ENCODE measurements at places on chromosomes 3 and 15.

- peak; percentile 80 for DNase-seq
These were observed 1.4 kb downstream of the FURIN start for GRCh38 chr15:90869601-90870353.

DNA sequence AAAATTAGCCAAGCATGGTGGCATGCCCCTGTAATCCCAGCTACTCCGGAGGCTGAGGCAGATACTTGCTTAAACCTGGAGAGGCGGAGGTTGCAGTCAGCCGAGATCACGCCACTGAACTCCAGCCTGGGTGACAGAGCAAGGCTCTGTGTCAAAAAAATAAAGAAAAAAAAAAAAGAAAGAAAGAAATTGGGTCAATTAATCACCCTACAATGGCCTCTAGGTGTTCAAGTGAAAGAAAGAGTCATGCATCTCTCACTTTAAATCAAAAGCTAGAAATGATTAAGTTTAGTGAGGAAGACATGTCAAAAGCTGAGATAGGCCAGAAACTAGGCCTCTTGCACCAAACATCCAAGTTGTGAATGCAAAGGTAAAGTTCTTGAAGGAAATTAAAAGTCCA, 44.9 kb upstream of the GSK3B start:
- DNase-seq = no peak

DNA sequence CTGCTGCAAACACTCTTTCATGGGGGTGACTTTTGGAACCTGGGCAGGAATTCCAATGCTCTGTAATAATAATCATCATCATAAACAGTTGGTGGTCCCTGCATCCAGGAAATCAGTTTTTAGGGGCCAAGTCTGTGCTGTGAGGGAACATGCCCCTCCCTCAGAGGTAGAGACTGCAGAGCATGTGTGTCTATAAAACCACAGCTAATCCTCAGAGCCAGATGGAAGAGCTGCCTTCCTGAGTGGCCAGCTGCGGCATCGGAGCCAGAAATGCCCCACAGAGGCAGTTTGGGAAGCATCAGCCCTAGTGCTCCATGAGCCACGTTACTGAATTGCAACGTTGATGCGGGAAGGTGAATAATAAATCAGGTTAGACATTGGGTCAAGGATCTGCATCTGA, 12.9 kb upstream of the TPM1 start:
- DNase-seq = no peak

DNA sequence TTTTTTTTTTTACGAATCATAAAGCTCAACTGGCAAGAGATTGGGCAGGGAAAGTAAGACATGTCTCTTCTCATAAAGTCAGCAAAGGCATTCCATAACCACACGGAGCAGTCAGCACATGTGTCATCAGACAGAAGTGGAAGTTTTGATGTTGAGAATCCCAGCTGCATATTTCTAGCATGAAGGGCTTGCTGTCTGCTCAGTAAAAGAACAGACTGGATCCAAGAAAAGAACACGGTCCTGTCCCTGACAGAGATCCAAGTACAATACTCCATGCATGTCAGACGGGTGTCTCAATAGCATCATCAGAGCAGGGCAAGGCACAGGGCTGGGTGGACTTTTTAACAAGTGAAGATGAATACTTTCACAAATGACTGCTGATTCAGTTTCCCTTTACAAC, 38.2 kb downstream of the ABI3BP start:
- peak; percentile 14 for DNase-seq

DNA sequence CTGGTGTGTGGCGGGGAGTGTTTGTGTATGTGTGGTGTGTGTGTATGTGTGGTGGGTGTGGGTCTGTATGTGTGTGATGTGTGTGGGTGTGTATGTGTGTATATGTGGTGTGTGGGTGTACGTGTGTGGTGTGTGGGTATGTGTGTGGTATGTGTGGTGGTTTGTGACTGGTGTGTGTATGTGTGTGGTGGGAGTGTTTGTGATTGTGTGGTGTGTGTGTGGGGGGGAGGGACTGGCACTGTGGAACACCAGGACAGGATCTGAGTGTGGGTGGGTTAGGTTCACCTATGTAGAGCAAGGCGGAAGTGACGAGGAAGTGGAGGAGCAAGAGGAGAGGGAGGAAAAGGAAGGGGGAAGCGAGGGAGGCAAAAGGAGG, 510.8 kb downstream of the SHQ1 start:
- no peak for DNase-seq

DNA sequence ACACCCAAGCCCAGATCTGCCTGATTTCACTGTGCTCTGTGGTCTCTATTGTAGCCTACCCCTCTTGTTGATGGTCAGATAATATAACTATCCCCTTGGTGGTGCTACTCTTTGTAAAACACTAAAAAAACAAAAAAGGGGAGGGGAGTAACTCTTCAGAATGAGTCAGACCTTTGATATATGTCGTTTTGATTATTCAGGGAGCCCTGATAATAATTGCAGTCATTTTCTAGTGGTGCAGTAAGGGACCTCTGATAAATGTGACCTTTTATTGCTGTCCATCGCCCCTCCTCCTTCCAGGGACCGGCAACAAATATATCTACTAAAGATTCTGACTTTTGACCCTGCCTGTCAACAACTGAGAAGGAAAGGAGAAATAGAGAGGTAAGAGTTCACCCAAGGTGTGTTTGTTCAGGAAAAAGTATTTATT, 45.1 kb upstream of the MAGI1 start:
- DNase-seq = no peak

DNA sequence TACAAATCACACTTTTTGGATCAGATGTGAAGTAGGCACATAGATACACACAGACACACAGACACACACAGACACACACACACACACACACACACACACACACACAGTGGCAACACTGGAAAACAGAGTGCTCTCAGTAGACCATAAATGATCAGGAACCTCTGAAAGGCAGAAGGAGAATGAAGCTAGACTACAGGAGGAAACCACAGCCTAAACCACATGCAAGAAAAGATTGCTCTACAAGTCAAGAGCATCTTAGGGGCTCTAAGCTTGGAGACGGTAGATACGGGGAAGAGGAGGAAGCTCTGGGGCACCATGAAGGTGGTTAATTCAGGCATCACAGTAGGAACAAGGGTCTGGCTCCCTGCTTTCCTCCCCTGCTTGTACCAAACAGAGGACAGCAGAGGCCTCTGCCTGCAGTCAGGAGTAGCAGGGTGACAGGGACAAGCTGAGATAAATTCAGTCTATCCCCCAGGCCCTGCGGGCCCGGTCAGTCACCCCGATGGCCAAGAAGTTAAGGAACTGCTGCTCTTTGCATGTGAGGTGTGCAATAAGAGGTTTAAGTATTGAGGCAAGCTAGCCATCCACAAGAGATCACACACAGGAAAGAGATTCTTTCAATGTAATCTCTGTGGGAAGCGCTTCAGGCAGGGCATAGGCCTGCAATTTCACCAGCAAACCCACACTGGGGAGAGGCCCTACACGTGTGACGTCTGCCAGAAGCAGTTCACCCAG, 23.5 kb upstream of the ARPIN start:
- no peak for DNase-seq

GRCh38 chr15:62625429-62626033, 417.0 kb upstream of the TPM1 start:
- no peak for DNase-seq

DNA sequence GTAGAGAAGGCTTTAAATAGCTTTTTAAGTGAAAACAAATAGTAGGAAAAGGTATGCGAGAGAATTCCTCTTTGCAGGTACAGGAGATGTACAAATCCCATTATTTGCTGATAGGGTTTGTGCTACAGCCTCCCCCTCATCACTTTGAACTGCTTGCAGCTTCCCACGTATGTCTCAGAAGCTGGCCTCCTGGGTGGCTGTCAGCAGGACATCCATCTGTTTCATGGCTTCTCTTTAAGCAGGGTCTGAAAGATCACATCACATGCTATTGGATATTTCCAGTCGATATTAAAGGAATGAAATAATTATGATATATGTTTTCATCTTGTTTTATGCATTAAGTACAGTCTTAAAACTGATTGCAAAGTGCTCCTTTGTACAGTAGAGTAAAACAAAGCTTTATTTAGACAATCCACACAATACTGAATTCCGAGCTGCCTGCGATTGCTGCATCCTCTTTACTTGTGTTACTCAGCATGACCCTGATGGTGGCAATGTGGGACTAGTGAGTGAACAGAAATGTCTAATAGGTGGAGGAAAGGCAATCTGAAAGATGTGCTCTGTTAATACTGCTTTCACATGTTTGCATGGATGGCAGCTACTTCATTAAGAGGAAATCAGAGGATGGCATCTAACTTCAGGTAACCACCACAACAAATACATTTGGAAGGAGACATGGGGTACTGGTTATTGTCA, 930.6 kb upstream of the SEMA6D start:
- no peak for DNase-seq

DNA sequence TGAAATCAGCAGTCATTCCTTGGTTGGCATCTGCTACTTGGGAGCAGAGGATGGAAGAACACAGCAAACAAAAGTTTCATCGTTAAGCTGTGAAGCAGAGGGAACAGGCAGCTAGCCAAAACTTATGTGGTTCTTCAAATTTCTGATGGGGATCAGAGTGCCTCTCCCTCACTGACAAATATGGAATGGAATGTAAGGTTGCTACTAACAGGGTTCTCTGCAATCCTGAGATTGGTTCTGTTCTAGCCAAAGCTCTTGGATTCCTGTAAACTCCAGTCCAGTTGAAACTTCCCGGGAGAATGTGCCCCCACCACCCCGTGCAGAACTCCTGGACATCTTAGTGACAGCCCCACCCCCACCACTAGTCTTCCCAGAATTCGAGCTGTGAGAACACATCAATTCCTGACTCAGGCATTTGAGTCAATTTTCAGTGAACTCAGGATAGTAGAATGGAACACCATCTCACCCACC, 55.9 kb upstream of the PHLDB2 start:
- peak; percentile 88 for DNase-seq

DNA sequence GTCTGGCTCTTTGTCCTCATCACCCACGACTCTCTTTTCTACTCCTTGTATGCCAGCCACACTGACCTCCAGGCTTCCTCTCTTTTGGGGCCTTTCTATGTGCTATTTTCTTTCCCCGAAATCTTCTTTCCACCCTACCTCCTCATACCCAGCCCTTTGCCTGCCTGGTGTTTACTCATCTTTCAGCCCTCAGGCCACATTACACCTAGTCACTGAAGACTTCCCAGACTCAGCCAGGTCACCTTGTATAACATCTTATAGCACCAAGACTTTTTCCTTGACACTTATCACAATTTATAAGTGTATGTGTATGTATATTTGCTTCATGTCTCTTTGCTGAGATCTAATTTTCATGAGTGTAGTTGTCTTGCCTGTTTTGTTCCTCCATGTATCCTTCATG, 396.4 kb downstream of the NLGN1 start:
- peak; percentile 5 for DNase-seq

DNA sequence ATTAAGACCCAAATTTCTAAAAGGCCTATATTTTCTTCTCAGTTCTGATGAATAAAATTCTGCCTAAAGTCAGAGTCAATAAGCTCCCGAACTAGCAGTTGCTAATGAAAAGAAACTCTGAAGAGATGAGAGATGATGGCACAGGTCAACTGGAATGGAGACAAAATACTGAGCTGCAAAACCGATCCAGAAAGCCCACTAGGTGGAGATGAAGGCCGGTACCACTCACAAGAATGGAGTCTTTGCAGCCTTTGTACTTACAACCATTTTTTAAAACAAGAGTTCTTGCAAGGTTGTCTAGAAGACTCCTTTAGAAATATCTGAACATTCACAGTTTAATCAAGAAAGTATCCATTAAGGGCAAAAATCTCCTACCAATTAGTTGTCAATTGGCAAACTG, 119.9 kb upstream of the TJP1 start:
- DNase-seq = no peak

GRCh38 chr15:43808960-43809678, 8.7 kb downstream of the HYPK start:
- DNase-seq = no peak

GRCh38 chr3:152899306-152899705, 64.4 kb downstream of the P2RY1 start:
- DNase-seq = no peak

- no peak for DNase-seq
These were observed 195.4 kb downstream of the OPA1 start for GRCh38 chr3:193788189-193788991.

DNA sequence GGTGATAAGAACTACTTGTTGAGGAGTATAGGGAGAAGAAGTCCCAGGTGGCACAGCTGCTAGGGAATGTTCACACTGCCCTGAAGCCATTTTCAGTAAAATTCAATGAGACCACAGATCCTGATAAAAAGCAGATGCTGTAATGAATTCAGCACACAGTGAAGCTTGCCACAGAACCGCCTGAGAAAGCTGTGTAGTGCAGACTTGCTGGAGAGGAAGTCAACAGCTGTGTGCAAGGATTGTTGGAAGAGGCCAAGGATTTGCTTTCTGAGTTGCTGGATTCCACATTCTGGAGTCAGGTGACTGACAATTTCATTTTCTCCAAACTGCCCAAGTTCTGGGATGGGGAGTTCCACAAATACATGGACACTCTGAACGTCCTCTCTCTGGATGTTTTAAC, 70.9 kb downstream of the ANP32A start:
- DNase-seq = no peak

DNA sequence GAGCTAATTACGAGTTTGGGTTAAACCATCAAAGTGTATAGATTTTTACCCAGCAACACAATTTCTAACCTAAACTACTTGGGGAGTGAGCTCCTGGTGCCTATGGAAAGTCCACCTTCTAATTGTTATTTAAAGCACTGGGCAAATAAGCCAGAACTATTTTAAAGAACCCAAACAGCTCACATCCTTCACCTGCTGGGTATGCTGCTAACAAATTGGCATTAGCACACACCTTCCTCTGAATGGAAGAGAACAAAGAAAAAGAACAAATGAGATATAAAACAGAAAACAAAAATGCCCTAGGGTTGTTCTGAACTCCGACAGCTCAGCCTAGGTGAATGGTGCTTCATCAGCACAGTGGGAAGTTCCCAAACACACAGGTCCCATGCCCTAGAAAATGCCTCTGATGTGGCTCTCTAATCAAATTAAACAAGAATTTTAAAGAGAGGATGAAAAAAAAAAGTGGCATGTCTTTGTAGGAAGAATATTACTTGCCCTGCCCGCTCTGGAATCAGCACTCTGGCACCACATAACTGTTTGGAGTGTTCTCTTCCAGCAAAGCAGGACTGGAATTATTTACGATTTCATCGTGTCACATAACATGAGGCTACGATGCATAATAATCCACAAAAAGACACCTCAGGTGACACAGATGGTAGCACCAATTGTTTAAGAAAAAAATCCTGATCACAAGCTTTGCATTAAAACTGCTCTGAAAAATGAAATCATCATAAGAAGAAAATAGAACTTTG, 334.4 kb downstream of the GBE1 start:
- no peak for DNase-seq

- DNase-seq = peak; percentile 96
These were observed 33.1 kb downstream of the RAB11A start for GRCh38 chr15:65902373-65902772.

DNA sequence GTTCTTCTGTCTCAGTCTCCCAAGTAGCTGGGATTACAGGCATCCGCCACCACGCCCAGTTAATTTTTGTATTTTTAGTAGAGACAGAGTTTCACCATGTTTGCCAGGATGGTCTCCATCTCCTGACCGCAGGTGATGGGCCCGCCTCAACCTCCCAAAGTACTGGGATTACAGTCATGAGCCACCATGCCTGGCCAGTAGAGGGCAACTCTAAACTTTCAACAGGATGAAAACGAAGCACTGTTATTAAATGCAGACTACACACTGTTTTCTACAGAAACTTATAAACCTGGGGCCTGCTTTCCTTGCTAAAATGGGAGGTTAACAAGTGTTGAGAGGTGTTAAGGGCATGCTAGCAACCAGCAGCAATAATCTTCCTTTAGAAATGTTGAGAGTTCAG, 7.6 kb downstream of the ARPC4 start:
- DNase-seq = no peak

- peak; percentile 60 for DNase-seq
These were observed at the start of gene ARPIN for GRCh38 chr15:89912674-89913396. Gene ARPIN (minus strand): TSS chr15:89912952. CDS start chr15:89912835, 117 bp downstream.
